ENCODE measurements at places on chromosomes 5 and 9.

DNA sequence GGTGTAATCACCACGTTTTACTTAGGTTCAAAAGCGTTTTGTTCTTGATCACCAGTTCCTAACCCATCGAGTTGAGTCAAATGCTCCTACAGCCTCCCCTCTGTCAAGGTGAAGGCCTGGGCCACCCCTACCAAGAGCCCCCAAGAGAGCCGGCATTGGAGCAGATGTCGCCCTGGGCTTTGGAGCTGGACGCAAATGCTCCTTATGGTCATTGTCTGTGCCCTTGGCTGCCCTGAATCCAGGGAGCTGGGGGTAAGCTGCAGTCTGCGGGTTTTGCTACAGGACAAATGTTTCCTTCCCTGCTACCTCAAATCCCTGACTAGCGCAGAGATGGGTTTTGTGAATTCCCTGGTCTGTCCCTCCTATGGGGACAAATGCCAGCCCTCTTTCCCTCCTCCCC lies 4.9 kb downstream of the RNF183 start:
- no peak overlapping the region for H3K4me3 ChIP-seq
- H3K27ac ChIP-seq, result no peak overlapping the region
- H3K36me3 ChIP-seq, result no peaks in the 10 kb centered on the region
- H3K4me1 ChIP-seq, result no peaks in the 10 kb centered on the region

GRCh38 chr9:121784731-121785411 lies 133.4 kb downstream of the DAB2IP start:
- H3K27me3 ChIP-seq, result peaks cover 41% of the 10 kb centered on the region
- no peaks in the 10 kb centered on the region for H3K4me1 ChIP-seq
- no peak overlapping the region for H3K27ac ChIP-seq
- no peak overlapping the region for H3K4me3 ChIP-seq

- no peak overlapping the region for H3K4me3 ChIP-seq
- H3K27ac ChIP-seq, result peak overlapping the region; percentile 33
- H3K36me3 ChIP-seq, result no peaks in the 10 kb centered on the region
- DNase-seq, result no peak
- H3K4me1 ChIP-seq, result no peaks in the 10 kb centered on the region
These were observed 213.7 kb downstream of the NXNL2 start for GRCh38 chr9:88748566-88749261.

- no peak overlapping the region for H3K4me3 ChIP-seq
- no peaks in the 10 kb centered on the region for H3K4me1 ChIP-seq
- H3K27me3 ChIP-seq, result peaks cover 8% of the 10 kb centered on the region
- no peak for DNase-seq
- no peak overlapping the region for H3K27ac ChIP-seq
These were observed 214.7 kb upstream of the TLX3 start for GRCh38 chr5:171094356-171094755.

DNA sequence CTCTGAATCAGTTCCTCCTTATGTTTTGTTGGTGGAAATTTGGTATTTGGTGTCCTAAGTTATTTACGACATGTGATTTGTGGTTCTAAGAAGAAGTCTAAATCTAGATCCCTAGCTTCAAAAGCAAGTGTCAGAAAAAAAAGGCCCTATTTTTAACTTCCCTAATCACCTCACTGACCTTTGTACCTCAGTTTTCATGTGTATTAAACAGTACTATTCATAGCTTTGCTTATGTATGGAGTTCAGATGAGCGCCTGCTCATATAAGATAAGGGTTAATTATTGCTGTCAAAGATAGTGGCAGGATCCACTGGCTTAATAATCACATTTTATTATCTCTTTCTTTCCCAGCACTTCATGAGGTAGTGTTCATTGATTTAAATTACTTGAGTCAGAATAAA lies 318.2 kb downstream of the PARP8 start:
- H3K27ac ChIP-seq, result no peak overlapping the region
- no peak for DNase-seq
- peaks cover 3% of the 10 kb centered on the region for H3K27me3 ChIP-seq
- no peak overlapping the region for H3K4me3 ChIP-seq
- no peaks in the 10 kb centered on the region for H3K4me1 ChIP-seq
- H3K36me3 ChIP-seq, result no peaks in the 10 kb centered on the region

DNA sequence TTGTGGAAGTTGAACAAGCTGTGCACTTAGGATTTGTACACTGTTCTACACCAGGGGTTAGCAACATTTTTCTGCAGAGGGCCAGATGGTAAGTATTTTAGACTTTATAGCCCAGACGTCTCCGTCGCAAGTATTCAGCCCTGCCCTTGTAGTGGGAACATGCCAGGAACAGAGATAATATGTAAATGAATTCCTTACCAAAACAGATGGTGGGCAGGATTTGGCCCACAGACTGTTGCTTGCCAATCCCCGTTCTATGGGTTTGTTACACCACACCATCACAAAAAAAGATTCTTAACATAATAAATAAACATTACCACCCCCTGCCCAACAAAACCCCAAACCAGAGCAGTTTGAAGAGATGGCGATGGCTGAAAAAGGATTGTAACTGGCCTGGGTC lies 74.3 kb downstream of the AMBP start:
- no peaks in the 10 kb centered on the region for H3K4me1 ChIP-seq
- no peak for DNase-seq
- no peak overlapping the region for H3K4me3 ChIP-seq
- H3K27ac ChIP-seq, result no peak overlapping the region
- no peaks in the 10 kb centered on the region for H3K36me3 ChIP-seq
- H3K27me3 ChIP-seq, result no peaks in the 10 kb centered on the region

DNA sequence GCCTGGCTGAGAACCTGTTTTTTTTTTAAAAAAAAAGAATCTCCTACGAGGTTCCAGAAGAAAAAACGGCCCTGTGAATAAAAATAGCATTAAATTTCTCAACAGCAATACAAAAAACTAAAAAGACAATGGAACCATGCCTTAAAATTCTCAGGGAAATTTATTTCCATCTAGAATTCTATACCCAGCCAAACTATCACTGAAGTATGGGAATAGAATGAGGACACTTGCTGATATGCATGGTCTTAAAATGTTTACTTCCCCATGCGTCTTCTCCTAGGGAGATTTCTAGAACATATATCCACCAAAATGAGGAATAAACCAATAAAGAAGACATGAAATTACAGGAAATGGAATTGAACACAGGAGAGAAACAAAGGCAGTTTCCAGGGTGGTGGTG lies 16.5 kb upstream of the NSMF start:
- peaks cover 33% of the 10 kb centered on the region for H3K36me3 ChIP-seq
- peaks cover 7% of the 10 kb centered on the region for H3K4me1 ChIP-seq
- no peak overlapping the region for H3K4me3 ChIP-seq
- no peaks in the 10 kb centered on the region for H3K27me3 ChIP-seq
- H3K27ac ChIP-seq, result no peak overlapping the region

DNA sequence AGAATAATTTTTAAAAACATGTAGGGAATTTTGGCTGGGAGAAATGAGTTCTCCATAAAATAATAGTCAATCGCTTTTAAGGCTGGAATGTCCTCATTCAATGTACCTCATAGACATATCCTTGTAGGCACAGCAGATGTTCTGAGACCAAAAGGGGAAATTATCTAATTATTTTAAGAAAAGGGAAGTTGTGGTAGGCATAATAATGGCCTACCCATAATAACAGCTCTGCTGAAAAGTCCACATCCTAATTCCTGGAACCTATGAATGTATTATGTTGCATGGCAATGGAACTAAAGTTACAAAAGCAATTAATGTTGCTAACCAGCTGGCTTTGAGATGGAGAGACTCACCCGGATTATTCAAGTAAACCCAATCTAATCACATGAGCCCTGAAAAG lies 216.1 kb downstream of the TRIM36 start:
- H3K27ac ChIP-seq, result no peak overlapping the region
- no peak for DNase-seq
- H3K27me3 ChIP-seq, result no peaks in the 10 kb centered on the region
- H3K4me3 ChIP-seq, result no peak overlapping the region
- peaks cover 5% of the 10 kb centered on the region for H3K4me1 ChIP-seq
- H3K36me3 ChIP-seq, result no peaks in the 10 kb centered on the region

- H3K4me3 ChIP-seq, result no peak overlapping the region
- no peaks in the 10 kb centered on the region for H3K4me1 ChIP-seq
- no peaks in the 10 kb centered on the region for H3K36me3 ChIP-seq
- peaks cover 28% of the 10 kb centered on the region for H3K27me3 ChIP-seq
These were observed 45.2 kb downstream of the ENC1 start for GRCh38 chr5:74595143-74595925.

DNA sequence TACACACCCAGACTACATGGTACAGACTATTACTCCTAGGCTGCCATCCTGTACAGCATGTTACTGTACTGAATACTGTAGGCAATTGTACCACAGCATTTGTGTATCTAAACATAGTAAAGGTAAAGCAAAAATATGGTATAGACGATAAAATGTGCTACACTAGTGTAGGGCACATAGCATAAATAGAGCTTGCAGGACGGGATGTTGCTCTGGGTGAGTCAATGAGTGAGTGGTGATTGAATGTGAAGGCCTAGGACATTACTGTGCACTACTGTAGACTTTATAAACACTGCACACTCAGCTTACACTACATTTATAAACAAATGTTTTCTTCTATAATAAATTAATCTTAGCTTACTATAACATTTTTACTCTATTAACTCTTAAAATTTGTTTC lies 25.6 kb downstream of the ANKRD55 start:
- no peaks in the 10 kb centered on the region for H3K27me3 ChIP-seq
- H3K36me3 ChIP-seq, result no peaks in the 10 kb centered on the region
- DNase-seq, result no peak
- H3K27ac ChIP-seq, result no peak overlapping the region

DNA sequence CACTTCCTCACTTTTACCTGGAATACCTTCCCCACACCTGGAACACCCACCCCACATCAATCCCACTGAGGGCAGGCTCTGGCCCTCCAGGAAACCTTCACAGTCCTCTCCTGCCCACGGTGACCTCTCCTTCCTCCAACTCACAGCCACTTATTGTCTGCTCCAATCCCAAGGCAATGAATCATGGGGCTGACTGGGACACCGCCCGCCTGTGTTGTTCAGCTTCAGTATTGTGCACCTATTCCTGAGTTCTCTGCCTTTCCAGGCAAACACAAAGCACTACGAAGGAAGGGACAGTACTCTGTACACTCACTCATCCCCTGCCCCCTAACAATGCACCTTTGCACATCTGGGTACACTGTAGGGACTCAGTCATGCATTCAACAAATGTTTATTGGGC lies 7.3 kb downstream of the PCDH1 start:
- no peaks in the 10 kb centered on the region for H3K36me3 ChIP-seq
- H3K27me3 ChIP-seq, result peaks cover 48% of the 10 kb centered on the region
- H3K27ac ChIP-seq, result no peak overlapping the region

GRCh38 chr9:99488131-99489059 lies 266.3 kb downstream of the SEC61B start:
- no peak overlapping the region for H3K4me3 ChIP-seq
- no peaks in the 10 kb centered on the region for H3K27me3 ChIP-seq
- H3K36me3 ChIP-seq, result no peaks in the 10 kb centered on the region
- H3K4me1 ChIP-seq, result peaks cover 10% of the 10 kb centered on the region
- no peak for DNase-seq

Data from naive B cell (primary cell).